ENCODE measurements at places on chromosomes 11 and 22. TPM values are rescaled to one million over a fixed set of nuclear protein-coding genes. Genes with fewer than 3 reads are reported as not detected.

Gene ABCC8
- total RNA-seq = 0.42 TPM

Gene ARHGAP20
- not detected for total RNA-seq

Gene OR51B2
- total RNA-seq = not detected

Gene TCF20
- 42.8 TPM for total RNA-seq

Gene SCUBE2
- not detected for total RNA-seq

Gene PHOX2A
- total RNA-seq = not detected

Gene ZC3H12C
- 5.1 TPM for total RNA-seq
